ENCODE measurements at places on chromosomes 4 and X.

DNA sequence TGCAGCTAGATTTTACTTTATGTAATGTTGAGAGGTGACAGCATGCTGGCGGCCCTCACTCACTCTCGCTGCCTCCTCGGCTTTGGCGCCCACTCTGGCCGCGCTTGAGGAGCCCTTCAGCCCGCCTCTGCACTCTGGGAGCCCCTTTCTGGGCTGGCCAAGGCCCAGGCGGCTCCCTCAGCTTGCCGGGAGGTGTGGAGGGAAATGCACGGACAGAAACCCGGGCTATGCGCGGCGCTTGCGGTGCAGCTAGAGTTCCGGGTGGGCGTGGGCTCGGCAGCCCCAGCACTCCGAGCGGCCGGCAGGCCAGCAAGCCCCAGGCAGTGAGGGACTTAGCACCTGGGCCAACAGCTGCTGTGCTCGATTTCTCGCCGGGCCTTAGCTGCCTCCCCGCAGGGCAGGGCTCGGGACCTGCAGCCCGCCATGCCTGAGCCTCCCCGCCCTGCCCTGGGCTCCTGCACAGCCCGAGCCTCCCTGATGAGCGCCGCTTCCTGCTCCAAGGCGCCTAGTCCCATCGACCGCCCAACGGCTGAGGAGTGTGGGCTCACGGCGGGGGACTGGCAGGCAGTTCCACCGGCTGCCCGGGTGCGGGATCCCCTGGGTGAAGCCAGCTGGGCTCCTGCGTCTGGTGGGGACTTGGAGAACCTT lies 128.7 kb downstream of the GASK1B start:
- no peak for DNase-seq

DNA sequence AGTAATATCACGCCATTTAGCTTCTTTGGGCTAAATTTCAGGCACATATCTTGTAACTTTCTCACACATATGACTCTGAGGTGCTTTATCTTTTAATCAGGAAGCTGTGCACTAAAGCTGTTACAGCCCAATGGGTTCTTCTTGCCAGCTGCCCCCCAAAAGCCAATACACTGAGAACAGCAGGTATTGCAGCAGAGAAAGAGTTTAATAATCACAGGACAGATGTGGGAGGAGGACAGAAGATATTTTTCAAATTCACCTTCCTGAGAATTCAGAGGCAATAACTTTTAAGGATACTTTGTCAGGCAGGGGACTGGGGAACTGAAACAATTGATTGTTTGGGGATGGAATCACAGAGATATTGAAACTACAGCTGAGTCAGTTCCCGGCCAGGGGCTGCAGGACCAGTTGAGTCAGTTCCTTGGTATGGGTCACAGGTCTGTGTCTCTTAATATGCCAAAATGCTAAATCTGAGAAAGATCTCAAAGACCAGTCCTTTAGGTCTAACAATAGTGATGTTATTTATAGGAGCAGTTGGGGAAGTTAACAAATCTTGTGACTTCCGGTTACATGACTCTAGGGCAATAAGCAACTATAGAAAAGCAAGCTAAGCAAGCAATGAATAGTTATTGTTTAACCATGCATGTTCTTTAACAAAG lies 28.1 kb downstream of the DDIT4L start:
- DNase-seq = no peak

GRCh38 chrX:129953334-129953648 lies 29.1 kb upstream of the BCORL1 start:
- DNase-seq = no peak

DNA sequence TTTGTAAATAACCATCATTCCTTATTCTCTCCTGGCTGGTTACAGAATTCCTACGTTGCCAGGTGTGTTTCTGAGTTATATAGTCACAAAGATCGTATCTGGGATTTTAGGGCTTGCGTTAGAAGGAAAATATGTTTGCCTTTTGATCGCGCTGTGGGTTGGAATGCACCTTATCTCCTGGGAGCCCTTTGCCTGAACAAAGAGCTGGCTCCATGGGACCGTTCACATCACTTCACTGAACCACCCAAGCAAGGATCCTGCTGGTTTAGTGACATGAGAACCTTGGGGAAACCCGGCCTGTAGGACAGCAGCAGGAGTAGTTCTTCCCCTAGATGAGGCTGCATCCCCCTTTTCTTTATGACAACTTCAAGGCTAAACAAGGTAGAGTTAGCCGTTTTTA lies 51.6 kb downstream of the RS1 start:
- peak; percentile 7 for DNase-seq

DNA sequence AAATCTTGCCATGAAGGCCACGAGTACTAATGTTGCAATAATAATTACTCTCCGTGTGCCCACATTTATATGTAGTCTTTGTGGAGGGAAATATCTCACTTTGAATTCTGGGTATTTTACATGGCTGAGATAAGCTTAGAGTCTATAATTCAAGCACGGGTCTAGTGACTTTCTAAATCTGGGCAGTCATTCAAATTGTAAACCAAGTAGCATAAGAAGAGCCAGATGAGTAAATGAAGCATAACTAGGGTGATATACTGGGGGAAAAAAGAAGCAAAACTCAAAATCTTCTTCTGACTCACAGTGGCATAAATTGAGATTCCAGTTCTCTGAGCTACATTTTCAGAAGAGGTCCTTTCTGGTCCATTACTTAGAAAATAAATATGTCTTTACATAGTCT lies 53.0 kb downstream of the MAPK10 start:
- no peak for DNase-seq

GRCh38 chr4:123843137-123843536 lies 446.5 kb downstream of the SPRY1 start:
- no peak for DNase-seq

DNA sequence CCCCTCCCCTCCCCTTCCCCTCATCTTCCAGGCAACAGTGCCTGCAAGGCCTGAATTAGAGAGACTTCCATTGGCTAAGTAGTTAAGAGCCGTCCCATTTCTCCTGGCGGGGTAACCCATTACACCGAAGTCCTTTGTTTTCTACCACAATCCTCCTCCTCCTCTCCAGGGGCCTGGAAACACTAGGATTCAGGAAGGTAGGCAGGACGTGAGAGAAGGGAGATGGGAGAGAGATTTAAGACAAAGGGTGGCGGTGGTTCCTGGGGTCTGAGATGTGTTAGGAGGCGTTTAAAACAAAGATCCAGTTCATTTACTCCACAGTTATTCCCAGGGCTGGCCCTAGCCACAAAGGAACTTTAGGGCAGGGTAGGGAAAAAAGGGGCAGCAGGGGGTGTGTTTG lies 28.0 kb downstream of the NYX start:
- DNase-seq = no peak

DNA sequence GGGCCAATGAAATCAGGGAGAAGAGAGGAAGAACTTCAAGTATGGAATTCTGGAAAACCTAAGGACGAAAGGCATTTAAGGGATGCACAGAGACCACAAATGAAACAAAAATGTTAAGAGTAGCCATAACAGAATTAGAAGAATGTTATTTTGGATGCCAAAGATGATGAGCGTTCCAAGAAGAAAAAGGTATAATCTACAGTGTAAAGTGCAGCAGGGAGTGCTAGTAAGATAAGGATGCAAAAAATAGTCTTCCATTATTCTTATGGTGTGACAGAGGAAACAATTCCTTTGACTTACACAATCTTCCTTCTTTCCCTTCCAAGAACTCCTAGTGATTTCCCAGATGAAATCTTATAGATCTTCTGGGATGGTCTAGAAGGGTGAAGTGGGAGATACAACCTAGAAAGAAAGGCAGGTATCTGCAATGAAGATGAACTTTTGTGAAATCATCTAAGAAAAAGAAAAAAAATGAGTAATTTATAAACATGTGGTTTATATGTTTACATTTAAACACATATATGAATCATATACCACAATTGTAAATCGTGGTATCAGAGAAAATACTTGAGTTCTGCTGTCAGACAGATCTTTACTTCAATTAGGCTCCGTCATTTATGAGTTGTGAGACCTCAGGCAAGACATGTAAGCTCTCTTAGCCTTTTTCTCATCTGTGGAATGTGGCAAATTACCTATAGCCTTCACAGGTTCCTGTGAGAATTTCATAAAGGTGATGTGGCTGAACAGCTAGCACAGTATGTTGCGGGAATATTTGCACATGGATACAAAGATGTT lies 8.1 kb downstream of the MORF4L2 start:
- no peak for DNase-seq

DNA sequence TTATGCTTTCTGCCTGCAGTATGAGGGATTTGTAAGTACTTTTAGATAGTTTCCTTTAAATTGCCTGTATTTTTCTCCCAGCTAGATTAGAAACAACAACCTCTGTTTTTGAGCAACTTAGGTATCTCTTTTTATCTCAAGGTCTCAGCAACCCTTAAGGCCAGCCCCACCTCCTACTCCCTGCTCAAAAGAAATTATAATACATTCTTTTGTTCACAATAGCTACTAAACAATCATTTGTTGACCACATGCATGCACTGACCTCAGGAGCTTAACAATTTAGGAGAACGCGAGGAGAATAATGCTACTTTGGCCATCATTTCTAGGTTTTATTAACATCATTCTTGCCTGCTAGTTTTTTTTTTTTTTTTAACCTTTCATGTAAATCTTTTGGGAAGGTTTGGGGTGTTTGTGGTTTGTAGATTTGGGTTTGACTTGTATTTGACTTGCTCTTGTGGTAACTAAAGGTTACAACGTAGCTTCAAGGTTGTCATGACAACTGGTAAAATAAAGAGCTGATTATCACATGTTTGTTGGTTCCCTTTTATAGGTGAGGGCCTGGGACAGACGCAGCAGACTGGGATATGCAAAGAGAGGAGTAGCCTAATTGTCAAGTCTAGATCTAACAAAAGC lies 145.4 kb upstream of the PLAC1 start:
- no peak for DNase-seq

GRCh38 chr4:119549639-119550038 lies 79.0 kb downstream of the PDE5A start:
- no peak for DNase-seq

- no peak for DNase-seq
These were observed 788.7 kb upstream of the AMOT start for GRCh38 chrX:113629326-113629725.

DNA sequence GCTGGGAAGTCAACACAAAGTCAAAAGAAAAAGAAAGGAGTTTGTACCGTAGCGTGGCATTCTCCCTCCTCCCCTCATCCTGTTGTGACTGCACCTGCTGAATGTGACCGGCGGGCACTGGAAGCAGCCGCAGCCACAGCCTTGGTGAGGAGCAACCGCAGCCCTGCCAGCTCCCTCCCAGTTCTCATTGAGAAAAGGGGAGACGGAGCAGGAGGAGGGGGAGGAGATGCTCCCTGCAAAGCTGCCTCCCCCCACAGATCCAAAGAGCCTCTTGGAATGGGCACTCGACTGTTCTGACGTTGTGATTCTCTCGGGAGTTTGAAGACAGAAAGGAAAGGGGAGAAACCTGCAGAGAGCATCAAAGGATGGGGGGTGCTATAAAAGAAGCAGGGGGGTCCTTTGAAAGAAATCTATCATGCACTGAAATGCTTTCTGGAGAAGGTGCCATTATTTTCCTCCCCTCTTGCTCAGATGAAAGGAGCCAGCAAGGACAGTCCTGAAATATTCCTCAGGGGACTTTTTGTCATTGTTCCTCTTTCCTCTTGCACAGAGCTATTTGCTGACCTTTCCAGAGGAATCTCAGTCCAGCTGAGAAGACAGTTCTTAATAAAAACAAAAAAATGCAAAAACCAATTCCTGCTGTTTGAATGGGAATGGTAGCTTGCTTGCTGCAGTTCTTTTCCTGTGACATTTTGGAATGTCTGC lies 429.7 kb downstream of the MAPK10 start:
- peak; percentile 56 for DNase-seq

DNA sequence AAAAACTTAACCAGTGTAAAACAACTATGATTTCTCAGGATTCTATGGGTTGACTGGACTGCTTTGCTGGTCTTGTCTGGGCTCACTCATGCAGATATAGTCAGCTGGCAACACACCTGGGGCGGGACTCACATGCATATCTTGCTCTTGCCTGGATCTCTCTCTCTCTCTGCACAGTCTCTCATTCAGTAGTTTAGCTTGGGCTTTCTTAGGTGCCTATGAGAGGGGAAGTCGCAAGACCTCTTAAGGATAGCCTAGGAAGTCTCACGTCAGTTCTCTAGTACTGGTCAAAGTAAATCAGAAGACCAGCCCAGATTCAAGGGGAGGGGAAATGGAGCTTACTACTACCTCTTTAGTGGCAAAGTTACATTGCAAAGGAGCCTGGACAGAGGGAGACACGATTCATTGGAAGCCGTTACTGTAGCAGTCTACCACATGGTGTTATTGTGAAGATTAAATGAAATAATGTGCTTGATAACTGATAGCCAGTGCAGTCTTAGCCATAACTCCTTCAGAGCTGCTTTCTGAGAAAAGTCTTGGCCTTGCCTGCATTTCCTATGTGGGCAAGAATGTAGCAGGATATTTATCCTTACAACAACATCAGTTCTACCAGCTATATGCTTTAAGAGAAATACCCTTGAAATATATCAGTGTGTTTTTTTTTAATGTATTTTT lies 2.1 kb downstream of the COPS4 start:
- no peak for DNase-seq

DNA sequence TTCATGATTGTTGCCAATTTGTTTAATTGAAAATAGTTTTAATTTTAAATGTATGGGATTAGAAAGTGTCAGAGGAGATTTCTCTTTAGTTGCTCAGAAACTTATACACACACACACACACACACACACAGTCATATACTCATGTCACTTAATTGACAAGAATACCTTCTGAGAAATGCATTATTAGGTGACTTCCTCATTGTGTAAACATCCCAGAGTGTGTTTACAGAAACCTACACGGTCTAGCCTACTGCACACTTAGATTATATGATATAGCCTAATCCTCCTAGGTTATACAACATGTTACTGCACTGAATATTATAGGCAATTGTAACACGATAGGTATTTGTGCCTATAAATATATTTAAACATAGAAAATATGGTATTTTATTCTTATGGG lies 1327.4 kb downstream of the FSTL5 start:
- DNase-seq = no peak

DNA sequence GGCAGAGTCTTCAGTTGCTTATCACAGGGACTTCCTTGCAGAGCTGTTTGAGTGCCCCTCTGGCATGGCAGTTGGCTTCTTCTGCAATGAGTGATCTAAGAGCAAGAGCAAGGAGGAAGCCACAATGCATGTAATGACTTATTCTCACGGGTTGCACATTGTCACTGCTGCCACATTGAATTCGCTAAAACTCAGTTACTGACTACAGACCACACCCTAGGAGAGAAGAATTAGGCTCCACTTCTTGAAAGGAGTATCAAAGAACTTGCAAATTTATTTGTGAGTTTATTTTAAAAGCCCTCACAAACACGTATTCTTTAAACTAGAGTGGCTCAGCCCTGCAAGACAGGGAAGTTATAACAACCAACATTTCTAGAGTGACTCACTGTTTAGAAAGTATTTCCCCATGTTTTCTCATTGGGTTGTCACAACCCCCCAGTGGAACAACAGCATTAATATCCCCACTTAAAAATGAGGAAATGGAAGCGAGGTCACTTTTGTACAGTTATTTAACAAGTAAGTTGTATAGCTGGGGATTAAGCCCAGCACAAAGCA lies 32.4 kb upstream of the RBPJ start:
- DNase-seq = no peak

DNA sequence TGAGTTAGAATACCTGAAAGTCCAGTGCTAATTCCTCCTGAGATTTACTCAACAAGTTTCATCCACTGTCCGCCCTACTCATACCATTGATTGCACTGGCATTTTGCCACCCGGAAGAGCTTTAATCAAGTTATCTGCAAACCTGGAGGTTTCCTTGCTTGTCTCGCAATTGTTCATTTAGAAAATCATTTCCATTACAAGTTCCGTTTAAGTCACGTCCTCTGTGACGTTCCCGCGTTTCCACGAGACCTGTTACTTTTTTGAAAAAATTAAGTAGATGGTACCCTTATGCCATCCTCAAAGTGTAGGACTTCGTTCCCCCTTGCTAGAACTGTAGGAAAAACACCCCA lies 761 bp upstream of the FRYL start:
- peak; percentile 62 for DNase-seq

GRCh38 chrX:149471397-149471796 lies 33.7 kb downstream of the IDS start:
- no peak for DNase-seq

All from left colon (tissue), 2 donors.